Breast epithelium (tissue), 4 donors: ENCODE measurements at places on chromosomes 6 and 20.

GRCh38 chr6:136593748-136594490, 43.7 kb upstream of the MAP7 start:
- DNase-seq, result no peak

DNA sequence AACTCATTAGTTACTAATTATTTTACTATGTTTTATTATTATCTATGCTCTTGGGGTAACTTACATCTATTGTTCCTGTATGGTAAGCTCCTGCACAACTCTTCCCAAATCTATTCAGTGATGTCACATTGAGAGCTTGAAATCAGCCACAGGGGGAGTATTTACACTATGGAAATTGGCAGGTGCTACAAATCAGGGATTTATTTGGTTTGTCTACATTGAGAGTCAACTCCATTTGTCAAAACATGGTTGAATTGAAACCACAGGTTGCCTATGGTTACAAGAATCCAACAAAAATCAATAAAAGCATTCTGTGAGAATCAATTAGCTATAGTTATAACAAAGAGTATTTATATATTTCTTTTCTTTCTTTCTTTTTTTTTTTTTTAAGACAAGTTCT, 3.9 kb upstream of the FITM2 start:
- no peak for DNase-seq

DNA sequence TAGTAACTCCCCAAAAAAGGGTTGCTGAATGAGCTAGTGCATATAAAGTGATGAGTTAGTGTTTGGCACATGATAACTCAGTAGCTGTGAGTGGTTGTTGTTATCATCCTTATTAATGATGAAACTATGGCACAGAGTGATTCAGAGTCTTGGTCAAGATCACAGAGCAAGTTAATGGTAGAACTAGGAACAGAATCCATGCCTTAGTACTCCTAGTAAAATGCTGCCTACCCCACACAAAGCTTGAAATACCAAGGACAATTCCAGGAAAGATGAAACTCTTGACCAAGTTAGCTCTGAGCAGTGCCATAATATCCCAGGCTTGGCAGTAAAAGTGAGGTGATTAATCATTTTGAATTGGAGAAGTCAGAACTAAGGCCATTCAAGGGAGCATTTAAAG, 109.1 kb upstream of the ENPP5 start:
- no peak for DNase-seq

DNA sequence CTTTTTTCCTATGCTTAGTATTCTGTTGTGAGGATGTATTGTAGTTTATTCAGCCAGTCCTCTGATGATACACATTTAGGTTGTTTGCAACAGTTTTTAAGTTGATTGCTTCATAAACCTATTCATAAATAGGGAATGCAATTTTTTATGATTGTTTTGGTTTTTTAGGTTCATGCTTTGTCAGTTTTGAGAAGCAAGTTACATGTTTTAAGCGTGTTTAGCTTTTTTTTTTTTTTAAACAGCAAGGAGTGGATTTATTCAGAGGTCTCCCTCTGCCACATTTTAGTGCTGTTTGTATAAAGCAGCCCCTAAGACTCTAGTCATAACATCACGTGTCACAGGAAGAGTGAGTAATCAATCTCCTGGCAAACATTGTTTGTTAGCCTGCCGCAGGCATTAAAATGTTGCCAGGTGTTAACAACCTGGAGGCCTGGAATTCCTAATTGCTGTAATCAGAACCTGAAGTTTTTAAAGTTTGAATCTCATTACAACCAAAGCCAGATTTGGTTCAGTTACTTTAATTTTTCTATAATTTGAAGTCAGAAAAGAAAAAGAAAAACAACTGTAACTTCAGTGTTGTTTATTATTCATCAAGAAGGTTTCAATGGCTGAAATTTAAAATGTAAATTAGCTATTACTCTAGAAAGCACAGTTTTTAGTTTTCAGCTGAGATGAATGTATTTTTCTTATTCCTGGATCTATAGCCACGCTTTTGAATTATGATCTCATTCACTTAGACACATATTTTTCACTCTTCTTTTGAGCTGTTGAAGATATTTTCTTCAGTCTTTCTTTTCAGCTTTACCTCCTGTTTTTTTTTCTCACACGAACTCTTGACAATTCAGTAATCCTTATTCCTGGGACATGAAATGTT, 59.2 kb downstream of the KCNS1 start:
- DNase-seq, result no peak
